ENCODE measurements at places on chromosomes 1 and 21.
A peak's percentile ranks its signal among the peaks of the same experiment; 100 is the strongest.

DNA sequence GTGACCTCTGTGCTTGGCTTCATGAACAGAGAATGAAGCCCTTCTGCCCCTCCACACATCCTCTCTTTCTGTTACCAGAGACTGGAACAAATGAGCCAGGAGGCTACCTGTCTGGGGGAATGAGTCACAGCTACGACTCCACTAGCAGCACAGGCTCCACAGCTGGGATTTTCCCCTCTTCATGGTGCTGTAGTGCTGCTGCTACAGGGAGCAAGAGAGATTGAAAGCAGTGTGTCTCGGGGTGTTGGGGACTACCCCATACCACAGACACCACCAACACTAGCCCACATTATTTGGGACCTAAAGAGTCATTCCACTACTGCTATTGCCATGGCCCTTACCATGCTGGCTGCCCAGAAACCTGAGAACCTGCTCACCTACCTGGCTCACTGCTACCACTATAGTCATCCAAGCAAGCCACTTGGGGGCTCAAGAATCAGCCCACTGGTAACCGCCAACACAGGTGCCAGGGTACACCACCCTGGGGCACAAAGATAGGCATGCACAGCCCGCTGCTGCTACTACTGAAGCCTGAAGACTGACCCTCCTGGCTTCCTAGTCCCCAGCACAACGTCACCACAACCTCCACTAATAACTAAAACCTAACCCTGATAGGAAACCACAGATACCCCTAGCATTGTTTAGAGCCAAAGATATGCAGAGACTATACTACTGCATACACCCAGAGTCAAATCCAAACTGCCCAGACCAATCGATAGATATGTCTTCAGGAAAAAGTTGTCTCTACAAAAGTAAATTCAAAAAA is 17.7 kb downstream of the CD1E start:
- DNase-seq: no peak

DNA sequence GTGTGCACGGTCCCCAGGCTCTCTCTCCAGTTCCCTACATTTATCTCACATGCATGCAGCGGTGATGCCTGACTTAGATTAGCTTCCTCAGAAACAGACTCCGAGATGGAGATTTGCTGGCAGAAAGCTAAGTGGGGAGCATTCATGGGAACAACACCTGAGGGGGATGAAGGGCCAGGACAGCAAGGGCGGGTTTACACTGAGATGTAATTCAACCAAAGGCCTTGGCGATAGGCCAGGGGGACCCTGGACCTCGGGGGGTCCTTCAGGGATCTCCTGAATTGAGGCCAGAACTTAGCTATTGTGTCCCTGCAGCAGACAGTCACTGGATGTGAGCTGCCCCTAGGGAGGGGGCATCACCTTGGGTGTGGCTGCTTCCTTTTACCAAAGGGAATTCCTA is 246.1 kb upstream of the CSF3R start:
- DNase-seq: no peak

GRCh38 chr1:98546319-98546718 is 115.2 kb upstream of the SNX7 start:
- no peak for DNase-seq

DNA sequence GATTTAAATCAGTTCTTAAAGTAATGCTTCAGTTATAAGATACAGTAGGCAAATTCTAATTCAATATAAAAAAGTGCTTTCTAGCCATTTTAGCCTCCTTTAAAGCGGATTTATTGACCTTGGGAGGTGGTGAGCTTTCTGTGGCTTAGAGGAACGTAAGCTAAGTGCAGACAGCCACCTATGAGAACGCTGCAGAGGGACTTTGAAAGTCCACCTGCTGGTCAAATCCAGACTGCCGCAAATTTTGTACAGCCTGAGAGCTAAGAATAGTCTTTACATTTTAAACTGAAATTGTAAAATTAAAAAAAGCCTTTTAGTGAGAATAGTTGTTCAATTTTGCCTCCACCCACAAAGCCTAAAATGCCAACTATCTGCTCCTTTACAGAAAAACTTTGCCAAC is 67.0 kb upstream of the SSX2IP start:
- no peak for DNase-seq

DNA sequence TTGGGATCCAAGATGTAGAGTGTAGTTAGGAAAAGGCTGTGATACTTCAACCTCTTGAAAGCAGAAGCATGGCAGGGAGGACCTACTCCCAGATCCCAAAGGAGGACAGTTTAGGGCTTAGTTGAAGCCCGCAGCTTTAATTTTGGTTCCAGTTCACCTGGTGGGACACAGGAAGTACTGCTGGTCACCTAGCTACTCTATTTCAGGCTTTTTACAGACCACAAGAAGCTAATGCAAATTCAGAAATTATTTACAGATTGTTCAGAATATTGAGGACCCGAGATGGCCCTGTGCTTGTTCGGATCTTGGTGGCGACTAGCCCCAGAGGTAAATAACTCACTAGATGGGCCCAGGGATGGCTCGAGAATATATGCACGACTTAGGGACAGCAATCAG is 6.4 kb upstream of the SMCP start:
- DNase-seq: no peak

- DNase-seq: peak; percentile 53
Observed at GRCh38 chr1:208988811-208989222, 594.7 kb upstream of the CAMK1G start.
